Amniotic stem cell (primary cell): ENCODE measurements at places on chromosomes 13 and 19.

- no peak for DNase-seq
These were observed 26.7 kb downstream of the CAB39L start for GRCh38 chr13:49417161-49417560.

DNA sequence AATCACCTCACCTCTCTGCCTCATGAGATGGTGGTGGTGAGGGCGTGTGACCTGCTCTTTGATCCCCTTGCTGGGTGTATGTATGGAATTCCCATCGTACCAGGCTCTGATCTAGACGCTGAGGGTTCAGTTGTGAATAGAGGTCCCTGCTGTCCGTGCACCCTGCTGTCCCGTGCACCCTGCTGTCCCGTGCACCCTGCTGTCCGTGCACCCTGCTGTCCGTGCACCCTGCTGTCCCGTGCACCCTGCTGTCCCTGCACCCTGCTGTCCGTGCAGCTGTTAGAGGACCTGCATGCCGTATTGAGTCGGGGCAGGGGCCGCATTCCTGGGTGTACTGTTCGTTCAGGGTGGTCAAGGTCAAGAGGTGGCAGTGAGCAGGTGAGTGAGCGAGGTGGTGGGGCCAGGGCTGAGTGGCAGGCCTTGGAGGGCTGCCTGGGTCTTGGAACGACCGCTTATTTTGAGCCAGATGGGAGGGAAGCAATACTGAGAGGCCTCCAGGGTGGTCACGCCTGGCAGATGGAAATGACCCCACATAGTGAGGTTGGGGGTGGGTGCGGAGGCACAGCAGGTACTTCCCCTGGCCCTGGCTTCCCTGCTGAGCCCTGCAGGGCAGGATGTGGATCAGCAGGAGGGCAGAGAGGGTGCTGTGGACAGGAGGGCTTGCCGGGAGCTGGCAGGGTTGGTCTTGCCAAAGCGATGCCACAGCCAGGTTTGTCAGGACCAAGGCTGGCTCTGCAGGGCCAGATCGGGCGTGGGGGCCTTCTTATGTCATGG, 4.6 kb upstream of the EPN1 start:
- DNase-seq, result no peak

DNA sequence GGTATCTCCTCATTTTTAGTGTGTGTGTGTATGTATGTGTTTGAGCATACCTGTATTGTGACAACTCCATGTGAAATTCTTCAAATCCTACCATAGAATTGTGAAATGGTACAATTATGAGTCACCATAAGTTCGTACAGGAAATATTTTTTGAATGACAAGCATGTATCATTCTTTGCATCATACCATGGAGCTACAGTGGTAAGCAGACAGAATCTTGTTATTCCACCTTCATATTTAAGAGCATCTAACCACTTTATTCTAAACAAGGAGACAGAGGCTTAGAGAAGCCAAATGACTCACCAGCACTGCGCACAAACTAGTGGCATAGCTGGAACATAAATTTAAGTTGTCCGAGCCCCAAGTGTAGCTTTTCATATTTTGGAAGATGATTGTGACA, 4.5 kb upstream of the EPSTI1 start:
- peak; percentile 37 for DNase-seq

- DNase-seq, result no peak
These were observed 113.5 kb upstream of the PABPC3 start for GRCh38 chr13:24982333-24982999.

- DNase-seq, result no peak
These were observed 10.1 kb upstream of the TIMM44 start for GRCh38 chr19:7953576-7953975.

- DNase-seq, result no peak
These were observed 1319.2 kb upstream of the SLC10A2 start for GRCh38 chr13:104385404-104385803.

- no peak for DNase-seq
These were observed 94.7 kb downstream of the RBM26 start for GRCh38 chr13:79311386-79311785.

GRCh38 chr19:51691074-51691583, 2.0 kb upstream of the SPACA6 start:
- peak; percentile 34 for DNase-seq
